GM23338 (cell line): ENCODE measurements at places on chromosomes 2 and 18. TPM values are rescaled to one million over a fixed set of nuclear protein-coding genes. Genes with fewer than 3 reads are reported as not detected.

PRSS56 gene
- total RNA-seq, result 0.31 TPM in 1 of 2 replicates, not detected in the other

MALL gene
- total RNA-seq, result 9.3 and 10.2 TPM in 2 replicates

OR6B3 gene
- not detected in 2 replicates for total RNA-seq

CCDC141 gene
- 8.0 and 13.4 TPM in 2 replicates for total RNA-seq

TTN gene
- 8.3 and 12.5 TPM in 2 replicates for total RNA-seq

PRKAG3 gene
- total RNA-seq, result not detected in 2 replicates

VWA3B gene
- total RNA-seq, result not detected in 2 replicates

FHL2 gene
- total RNA-seq, result 30.9 and 35.7 TPM in 2 replicates

MAL gene
- total RNA-seq, result 0.24 and 2.6 TPM in 2 replicates

GREB1 gene
- total RNA-seq, result 35.0 and 36.5 TPM in 2 replicates

ALLC gene
- total RNA-seq, result not detected in 2 replicates

CPS1 gene
- 11.0 and 15.7 TPM in 2 replicates for total RNA-seq

GRCh38 chr18:13620206-13620672, 106.1 kb downstream of the FAM210A start:
- no peak for DNase-seq
- no peaks in the 10 kb centered on the region for H3K36me3 ChIP-seq
- no peak overlapping the region for H3K4me3 ChIP-seq
- no peaks in the 10 kb centered on the region for H3K4me1 ChIP-seq
- H3K27ac ChIP-seq, result no peak overlapping the region

DNA sequence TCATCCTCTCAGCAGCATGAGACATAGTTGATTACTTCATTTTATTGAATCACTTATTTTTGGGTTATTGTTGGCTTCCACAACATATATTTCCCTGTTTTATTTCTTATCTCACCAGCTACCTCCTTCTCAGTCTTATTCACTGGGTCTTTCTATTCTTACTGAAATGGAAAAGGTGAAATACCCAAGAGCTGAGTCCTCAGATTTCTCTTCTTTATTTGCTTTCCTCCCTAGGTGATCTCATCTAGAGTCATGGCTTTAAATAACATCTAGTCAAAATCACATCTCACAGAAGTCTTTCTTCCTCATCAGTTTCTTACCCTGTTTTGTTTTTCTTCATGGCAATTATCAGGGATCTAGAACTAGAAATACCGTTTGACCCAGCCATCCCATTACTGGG, 105.0 kb upstream of the RBBP8 start:
- no peak overlapping the region for H3K27ac ChIP-seq
- 0 out of 2 replicates have a peak, but pooled peaks cover 1% of the 10 kb centered on the region for H3K4me1 ChIP-seq
- DNase-seq, result no peak
- no peak overlapping the region for H3K4me3 ChIP-seq
- H3K36me3 ChIP-seq, result no peaks in the 10 kb centered on the region

DNA sequence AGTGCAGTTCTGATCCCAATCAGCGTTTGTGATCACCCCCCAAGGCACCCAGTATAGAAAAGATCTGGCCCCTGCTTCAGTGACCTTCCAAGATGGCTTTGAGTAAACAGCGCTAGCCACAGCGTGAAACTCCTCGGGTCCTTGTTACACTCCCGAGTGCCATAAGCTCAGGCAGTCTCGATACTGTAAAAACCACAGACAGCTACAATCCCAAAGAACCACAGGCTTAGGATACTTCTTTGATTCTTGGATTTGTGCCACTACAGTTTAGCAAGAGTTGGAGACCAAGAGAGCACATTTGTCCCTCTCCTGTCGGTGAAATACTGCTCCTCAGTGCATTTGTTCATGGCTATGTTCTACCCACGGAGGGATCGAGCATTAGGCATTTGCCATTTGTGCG, 352.5 kb upstream of the ZNF521 start:
- no peaks in the 10 kb centered on the region for H3K27me3 ChIP-seq
- H3K4me1 ChIP-seq, result no peaks in the 10 kb centered on the region
- no peak overlapping the region for H3K4me3 ChIP-seq
- no peaks in the 10 kb centered on the region for H3K36me3 ChIP-seq

DNA sequence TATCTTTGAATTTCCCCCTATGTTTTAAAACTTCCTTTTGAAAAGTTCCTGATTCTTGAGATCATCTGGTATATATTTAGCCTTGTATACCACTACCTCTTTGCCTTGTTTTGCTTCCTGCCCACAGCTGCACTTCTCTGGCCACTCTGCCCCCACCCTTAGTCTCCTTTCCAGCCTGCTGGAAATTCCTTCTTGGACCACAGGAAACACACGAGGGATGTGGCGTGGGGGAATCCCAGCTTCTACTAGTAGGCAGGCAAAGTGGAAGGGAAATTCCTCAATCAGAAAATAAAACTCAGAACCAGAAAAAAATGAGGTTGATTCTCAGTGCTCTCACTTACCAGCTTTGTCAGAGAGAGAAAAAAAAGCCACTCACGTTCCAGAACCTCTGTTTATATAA, 13.4 kb downstream of the IL18RAP start:
- no peaks in the 10 kb centered on the region for H3K27me3 ChIP-seq
- DNase-seq, result no peak
- H3K4me1 ChIP-seq, result no peaks in the 10 kb centered on the region
- no peaks in the 10 kb centered on the region for H3K36me3 ChIP-seq
- no peak overlapping the region for H3K27ac ChIP-seq
- no peak overlapping the region for H3K4me3 ChIP-seq

DNA sequence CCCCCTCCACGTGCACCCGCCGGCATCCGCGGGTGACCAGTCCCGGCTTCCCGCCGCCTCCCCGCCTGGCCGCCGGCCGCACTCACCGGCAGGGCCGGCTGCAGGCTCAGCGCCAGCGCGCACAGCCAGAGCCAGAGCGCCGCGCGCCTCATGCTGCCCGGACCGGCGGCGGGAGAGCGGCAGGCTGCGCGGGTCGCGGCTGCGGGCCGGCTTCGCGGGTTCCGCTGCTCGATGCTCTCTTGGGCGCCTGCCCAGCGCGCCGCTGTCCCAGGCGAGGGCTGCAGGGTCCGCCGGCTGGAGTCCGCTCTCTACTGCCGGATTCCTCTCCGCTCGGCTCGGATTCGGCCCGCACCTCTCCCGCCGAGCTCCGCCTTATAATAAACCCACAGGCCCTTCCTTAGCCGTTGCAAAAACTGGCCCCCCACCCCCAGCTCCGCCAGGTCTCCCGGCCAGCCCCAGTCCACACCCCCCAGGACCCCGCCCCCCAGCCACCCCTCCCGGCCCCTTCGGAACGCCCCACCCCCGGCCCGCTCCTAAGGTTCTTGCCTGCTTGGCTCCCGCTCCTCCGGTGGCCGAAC, at the start of gene SDC1:
SDC1 (minus strand) TSS at position 415 of the 578 bp plus-strand sequence; CDS start at position 152, 263 bp downstream.
- H3K36me3 ChIP-seq, result no peaks in the 10 kb centered on the region
- peak within 1 kb of the TSS; percentile 85 for H3K4me3 ChIP-seq
- H3K4me1 ChIP-seq, result peaks cover 21% of the 10 kb centered on the region

DNA sequence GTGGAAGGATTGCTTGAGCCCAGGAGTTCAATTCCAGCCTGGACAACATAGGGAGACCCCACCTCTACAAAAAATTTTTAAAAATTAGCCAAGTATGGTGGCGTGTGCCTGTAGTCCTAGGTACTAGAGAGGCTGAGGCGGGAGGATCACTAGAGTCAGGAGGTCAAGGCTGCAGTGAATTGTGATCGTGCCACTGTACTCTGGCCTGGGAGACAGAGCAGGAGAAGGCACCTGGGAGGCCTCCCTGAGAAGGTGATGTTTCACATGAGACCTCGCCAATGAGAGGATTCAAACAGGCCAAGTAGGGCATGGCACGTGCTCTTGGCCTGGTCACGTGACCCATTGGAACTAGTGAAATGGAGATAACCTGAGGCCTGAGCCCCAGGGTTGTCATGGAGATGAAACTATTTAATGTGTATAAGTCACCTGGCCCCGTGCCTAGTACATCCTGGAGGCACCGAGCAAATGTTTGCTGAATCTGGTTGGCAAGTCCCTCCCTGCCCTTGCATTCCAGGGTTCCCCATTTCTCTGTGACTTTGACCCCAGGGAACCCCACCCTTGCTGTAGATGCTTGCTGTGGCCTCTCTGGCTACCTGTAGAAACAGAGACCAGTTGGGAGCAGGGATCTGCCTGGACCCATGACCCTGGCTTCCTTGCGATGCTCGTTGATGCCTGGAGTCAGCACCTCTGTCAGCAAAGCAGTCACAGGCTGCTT, 26.1 kb upstream of the ROCK2 start:
- H3K27ac ChIP-seq, result no peak overlapping the region
- no peaks in the 10 kb centered on the region for H3K36me3 ChIP-seq
- no peaks in the 10 kb centered on the region for H3K27me3 ChIP-seq
- H3K4me3 ChIP-seq, result no peak overlapping the region

GRCh38 chr2:119760237-119760955, 674 bp downstream of the PTPN4 start:
- peaks cover 30% of the 10 kb centered on the region for H3K4me1 ChIP-seq
- no peaks in the 10 kb centered on the region for H3K36me3 ChIP-seq
- DNase-seq, result peak; percentile 60
- H3K4me3 ChIP-seq, result peak overlapping the region; percentile 83

GRCh38 chr2:85246348-85246747, 81.4 kb downstream of the TGOLN2 start:
- no peaks in the 10 kb centered on the region for H3K27me3 ChIP-seq
- H3K4me3 ChIP-seq, result peak overlapping the region; percentile 15
- DNase-seq, result no peak
- H3K4me1 ChIP-seq, result peaks cover 82% of the 10 kb centered on the region
- H3K27ac ChIP-seq, result peak overlapping the region; percentile 79

- no peak overlapping the region for H3K4me3 ChIP-seq
- no peaks in the 10 kb centered on the region for H3K36me3 ChIP-seq
- no peaks in the 10 kb centered on the region; the same call in 1 of the 2 replicates for H3K4me1 ChIP-seq
- H3K27ac ChIP-seq, result no peak overlapping the region
- no peaks in the 10 kb centered on the region for H3K27me3 ChIP-seq
These were observed 48.5 kb downstream of the GAREM1 start for GRCh38 chr18:32422201-32422600.

DNA sequence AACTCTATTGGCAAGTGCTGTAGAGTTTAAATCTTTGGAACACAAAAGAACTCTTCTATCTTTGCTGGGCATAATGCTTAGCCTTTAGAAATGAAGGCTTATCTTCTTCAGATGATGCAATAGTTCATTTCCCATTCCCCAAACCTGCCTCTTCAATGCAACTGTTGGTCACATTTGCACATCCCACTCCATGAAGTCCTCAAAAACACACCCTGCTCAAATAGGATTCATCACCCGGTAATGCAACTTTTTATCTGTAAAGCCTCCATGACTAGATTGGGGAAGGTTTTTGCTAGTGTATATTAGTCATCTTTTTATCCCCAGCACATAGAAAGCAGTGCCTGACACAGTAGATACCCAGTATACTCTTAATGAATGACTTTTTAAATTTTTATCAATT, 376.4 kb downstream of the RBM43 start:
- no peak overlapping the region for H3K27ac ChIP-seq
- no peaks in the 10 kb centered on the region for H3K27me3 ChIP-seq
- H3K36me3 ChIP-seq, result no peaks in the 10 kb centered on the region
- no peak for DNase-seq
- no peak overlapping the region for H3K4me3 ChIP-seq
- H3K4me1 ChIP-seq, result no peaks in the 10 kb centered on the region

GRCh38 chr2:25617948-25618646, 55.3 kb downstream of the DTNB start:
- no peak for DNase-seq
- no peaks in the 10 kb centered on the region for H3K27me3 ChIP-seq

GRCh38 chr2:8984855-8985254, 18.6 kb downstream of the MBOAT2 start:
- no peak overlapping the region for H3K4me3 ChIP-seq
- H3K27ac ChIP-seq, result no peak overlapping the region
- no peak for DNase-seq

GRCh38 chr18:58315739-58316215, 271.8 kb downstream of the NEDD4L start:
- H3K27me3 ChIP-seq, result no peaks in the 10 kb centered on the region
- no peak for DNase-seq
- H3K4me1 ChIP-seq, result peaks cover 25% of the 10 kb centered on the region
- H3K36me3 ChIP-seq, result no peaks in the 10 kb centered on the region
- H3K27ac ChIP-seq, result no peak overlapping the region
- no peak overlapping the region for H3K4me3 ChIP-seq

GRCh38 chr18:45606007-45606406, 9.3 kb upstream of the SLC14A2 start:
- DNase-seq, result peak; percentile 29
- H3K4me3 ChIP-seq, result no peak overlapping the region
- no peaks in the 10 kb centered on the region for H3K27me3 ChIP-seq
- H3K27ac ChIP-seq, result no peak overlapping the region
- no peaks in the 10 kb centered on the region for H3K36me3 ChIP-seq
- H3K4me1 ChIP-seq, result peaks cover 11% of the 10 kb centered on the region; the same call in 1 of the 2 replicates

DNA sequence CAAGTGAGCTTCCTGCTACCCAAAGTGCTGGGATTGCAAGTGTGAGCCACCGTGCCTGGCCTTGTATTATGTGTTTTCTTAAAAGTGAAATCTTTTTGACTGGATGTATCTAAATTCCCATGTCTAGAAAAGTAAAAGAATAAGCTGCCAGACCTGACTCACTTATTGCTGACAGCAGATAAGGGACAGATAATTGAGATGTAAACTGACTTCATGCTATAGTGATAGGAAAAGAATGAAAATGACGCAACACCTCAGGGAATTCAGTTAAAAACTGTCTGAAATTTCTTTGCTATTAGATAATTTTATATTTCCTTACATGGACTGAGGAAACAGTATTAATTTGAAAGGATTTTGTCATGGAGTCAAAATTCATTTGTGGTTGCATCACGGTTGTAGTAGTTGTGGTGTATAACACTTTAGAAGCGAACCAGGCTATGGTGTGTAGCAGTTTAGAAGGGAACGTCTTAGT, 19.4 kb downstream of the TTC27 start:
- H3K4me3 ChIP-seq, result no peak overlapping the region
- H3K27me3 ChIP-seq, result no peaks in the 10 kb centered on the region
- no peaks in the 10 kb centered on the region for H3K4me1 ChIP-seq
- H3K27ac ChIP-seq, result no peak overlapping the region

DNA sequence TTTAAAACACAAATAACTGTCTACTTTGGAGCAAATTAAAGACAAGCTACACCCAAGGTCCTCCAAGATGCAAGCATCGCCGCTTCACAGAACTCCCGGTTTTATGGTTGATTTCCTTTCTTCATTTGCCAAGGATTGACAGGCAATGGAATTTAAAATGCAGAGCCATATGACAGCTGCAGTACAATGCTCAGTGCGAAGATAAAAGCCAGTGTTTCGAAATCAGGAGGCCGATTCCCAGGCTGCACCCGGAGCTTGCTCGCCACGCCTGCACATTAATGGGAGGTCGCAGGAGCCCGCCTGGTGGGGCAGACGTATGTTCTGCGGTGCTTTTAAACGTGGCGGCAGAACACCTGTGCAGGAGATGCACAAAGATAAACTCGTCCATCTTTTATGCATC, 727.6 kb upstream of the SOX11 start:
- H3K27ac ChIP-seq, result no peak overlapping the region
- DNase-seq, result no peak
- no peaks in the 10 kb centered on the region for H3K36me3 ChIP-seq
- no peaks in the 10 kb centered on the region for H3K27me3 ChIP-seq

- no peaks in the 10 kb centered on the region for H3K36me3 ChIP-seq
- H3K4me3 ChIP-seq, result no peak overlapping the region
- peaks cover 4% of the 10 kb centered on the region; the same call in 1 of the 2 replicates for H3K27me3 ChIP-seq
- H3K27ac ChIP-seq, result no peak overlapping the region
- DNase-seq, result no peak
These were observed 139.7 kb downstream of the BCL11A start for GRCh38 chr2:60413814-60414168.
